Hepatocyte (in vitro differentiated cells): ENCODE measurements at places on chromosomes 7 and 10. TPM values are rescaled to one million over a fixed set of nuclear protein-coding genes. Genes with fewer than 3 reads are reported as not detected.

The CLDN3 gene
- total RNA-seq, result 53.7 and 60.7 TPM in 2 replicates

DNA sequence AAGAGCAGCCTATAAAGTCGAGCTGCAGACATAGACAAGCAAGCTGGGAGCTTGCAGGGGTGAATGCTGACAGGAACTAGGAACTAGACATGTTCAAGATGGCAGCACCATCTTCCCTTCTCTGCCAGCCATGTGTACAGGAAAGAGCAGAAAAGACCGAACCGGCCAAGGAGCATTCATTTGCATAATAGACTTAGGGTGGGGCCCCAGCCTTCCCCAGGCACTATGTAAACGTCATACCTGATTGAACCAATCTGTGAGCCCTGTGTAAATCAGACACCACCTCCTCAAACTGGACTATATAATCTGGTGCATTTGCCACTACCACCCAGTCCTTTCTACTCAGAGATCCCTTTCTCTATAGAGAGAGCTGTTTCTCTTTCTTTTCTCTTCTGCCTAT is 106.9 kb upstream of the FAM3C start:
- H3K36me3 ChIP-seq, result no peaks in the 10 kb centered on the region
- no peak overlapping the region for H3K4me3 ChIP-seq
- H3K27ac ChIP-seq, result peak overlapping the region; percentile 96
- no peak for DNase-seq
- H3K27me3 ChIP-seq, result no peaks in the 10 kb centered on the region
- H3K4me1 ChIP-seq, result peaks cover 17% of the 10 kb centered on the region

The MEPCE gene
- 20.9 and 23.1 TPM in 2 replicates for total RNA-seq

DNA sequence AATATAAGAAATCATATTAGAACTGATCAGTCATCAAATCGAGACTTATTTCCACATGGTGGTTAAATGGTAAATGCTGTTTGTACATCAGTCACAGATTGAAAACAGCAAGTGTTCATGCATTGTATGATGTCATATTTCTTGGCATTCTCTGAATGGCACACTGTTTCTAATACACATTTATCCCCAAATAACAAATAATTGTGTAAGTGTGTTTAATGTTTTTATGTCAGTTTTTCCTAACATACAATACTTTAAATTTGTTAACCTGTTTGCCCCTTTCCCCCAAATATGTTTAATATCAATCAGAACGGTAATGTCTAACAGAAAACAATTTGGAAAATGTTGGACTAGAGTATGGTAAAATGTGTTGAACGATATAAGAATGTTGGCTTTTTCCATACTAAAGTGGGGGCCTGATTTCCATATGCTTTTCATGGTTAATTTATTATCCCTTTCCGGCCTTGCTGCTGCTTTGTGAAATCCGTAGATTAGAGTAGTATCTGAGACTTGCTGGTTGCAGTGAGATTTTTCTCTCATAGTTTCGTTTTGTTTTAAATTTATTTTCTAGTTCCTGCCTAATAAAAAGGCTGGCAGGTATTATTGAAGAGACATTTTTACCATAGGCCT is 23.7 kb downstream of the RAB18 start:
- no peak overlapping the region for H3K27ac ChIP-seq
- H3K36me3 ChIP-seq, result no peaks in the 10 kb centered on the region
- no peak for DNase-seq
- no peak overlapping the region for H3K4me3 ChIP-seq
- H3K4me1 ChIP-seq, result peaks cover 4% of the 10 kb centered on the region

The CDK6 gene
- 64.5 and 69.6 TPM in 2 replicates for total RNA-seq

The GRID1 gene
- 0.24 and 0.37 TPM in 2 replicates for total RNA-seq

- H3K27me3 ChIP-seq, result no peaks in the 10 kb centered on the region
- no peak overlapping the region for H3K4me3 ChIP-seq
- no peak overlapping the region for H3K27ac ChIP-seq
- H3K4me1 ChIP-seq, result no peaks in the 10 kb centered on the region
- DNase-seq, result no peak
These were observed 28.1 kb downstream of the PTPRZ1 start for GRCh38 chr7:121901026-121901425.

The CCDC172 gene
- not detected in 2 replicates for total RNA-seq

The NODAL gene
- not detected in 2 replicates for total RNA-seq

DNA sequence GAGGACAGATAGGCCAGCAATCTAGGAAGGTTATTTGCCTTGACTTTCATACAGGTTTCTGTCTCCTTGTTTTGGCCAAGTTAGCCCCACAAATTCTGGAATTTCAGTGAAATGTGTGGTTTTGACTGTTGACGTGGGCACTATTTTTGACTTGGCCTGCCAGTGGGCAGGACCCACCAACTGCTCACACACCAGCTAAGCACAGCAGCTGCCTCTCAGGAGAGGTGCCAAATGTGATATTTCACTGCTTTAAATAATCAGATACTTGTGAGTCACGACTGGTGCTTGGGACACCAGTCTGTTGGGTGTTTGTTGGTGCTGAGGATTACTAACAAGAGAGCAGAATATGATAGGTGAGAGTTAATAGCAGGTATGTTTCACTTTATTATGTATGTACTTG is 409.7 kb upstream of the MTPN start:
- H3K4me1 ChIP-seq, result no peaks in the 10 kb centered on the region
- H3K36me3 ChIP-seq, result no peaks in the 10 kb centered on the region
- no peak for DNase-seq
- H3K27ac ChIP-seq, result no peak overlapping the region
- no peak overlapping the region for H3K4me3 ChIP-seq

The UCMA gene
- total RNA-seq, result not detected in 2 replicates
